ENCODE measurements at places on chromosomes 6 and 20. TPM values are rescaled to one million over a fixed set of nuclear protein-coding genes. Genes with fewer than 3 reads are reported as not detected.

- no peak for DNase-seq
Measured at GRCh38 chr6:31865205-31866118, 2.8 kb upstream of the NEU1 start.

DNA sequence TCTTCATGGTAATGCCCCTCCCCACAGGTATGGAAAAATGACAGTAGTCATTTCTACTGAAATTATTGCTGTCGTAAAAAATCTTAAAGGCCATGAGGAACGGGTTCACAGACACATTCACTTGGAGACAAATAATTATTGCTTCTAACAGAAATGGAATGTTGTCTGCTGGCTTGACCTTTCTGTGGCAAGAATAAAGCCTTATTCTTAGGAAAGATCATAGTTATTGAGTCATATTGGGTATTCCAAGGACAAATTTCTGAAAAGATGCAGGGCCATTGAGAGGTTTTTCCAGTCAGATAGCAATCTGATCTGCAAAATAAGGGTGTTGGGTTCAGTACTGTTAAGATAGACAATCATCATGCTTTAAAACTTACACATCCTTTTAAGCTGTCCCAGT, 29.2 kb downstream of the AKAP7 start:
- no peak for DNase-seq

DNA sequence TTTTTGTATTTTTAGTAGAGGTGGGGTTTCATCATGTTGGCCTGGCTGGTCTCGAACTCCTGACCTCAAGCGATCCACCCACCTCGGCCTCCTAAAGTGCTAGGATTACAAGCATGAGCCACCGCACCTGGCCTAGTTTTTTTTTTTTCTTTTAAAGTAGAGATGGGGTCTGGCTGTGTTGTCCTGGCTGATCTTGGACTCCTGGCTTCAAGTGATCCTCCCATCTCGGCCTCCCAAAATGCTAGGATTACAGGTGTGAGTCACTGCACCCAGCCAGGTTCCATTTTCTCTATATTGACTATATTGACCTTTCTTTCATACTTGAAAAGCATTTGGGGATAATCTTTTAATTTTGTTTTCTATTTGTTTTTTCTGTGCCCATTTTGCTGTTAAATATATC, 13.3 kb downstream of the PANK2 start:
- no peak for DNase-seq

DNA sequence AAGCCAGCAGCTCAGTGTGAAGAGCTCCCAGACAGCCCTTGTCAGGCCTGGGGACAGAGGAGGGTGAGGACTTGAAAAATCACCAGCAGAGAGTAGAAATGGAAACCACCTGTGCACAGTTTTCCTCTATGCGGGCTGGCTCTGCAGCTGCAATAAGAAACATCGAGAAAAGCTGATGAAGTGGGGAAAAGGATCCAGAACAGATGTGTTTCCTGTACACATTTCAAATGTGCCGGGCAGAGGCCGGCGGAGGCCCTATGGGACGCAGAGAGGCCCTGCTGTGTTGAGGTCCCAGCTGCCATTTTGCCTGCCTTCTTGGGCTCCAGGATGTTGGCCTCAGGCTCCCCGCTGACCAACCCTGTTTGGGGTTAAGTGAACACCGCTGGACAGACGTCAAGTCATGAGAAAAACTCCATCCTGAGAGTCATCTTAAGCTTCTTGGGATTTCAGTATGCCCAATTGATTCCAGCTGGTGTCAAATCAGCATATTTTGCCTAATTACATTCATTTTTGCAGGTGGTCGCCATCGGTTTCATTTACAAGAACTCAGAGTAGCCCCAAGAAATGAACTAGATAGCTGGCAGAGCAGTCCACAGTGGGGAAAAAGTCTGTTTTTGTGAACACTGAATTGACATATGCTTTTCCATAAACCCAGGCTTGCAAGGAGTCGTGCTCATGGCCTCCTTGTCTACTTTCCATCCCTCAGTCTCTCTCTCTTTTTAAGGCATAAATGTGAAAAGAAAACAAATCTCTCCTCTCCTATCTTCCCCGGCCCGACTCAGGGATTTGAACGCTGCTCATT, 150.4 kb upstream of the PHACTR3 start:
- peak; percentile 46 for DNase-seq

DNA sequence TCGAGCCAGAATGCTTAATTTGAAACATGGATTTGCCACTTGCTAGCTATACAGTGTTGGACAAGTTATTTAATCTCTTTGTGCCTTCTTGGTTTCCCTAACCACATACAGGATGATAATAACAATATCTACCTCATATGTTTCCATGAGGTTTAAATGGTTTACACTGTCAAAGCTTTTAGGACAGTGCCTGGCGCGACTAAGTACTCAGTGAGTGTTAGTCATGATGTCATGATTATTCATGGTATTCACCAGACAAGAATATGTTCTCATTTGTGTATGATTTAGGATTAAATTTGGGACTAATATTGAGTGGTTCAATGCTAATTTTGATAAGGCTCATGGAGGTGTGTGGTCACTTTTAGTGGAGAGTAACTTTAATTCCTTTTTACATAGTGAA, 167.4 kb downstream of the EYA4 start:
- no peak for DNase-seq

PTPRT gene
- total RNA-seq, result 0.03 TPM

Measured in cardiac septum (tissue), 1 donor.